ENCODE measurements at places on chromosomes 5 and 9. TPM values are rescaled to one million over a fixed set of nuclear protein-coding genes. Genes with fewer than 3 reads are reported as not detected.

- DNase-seq = no peak
Observed at GRCh38 chr5:151677776-151678545, 8.8 kb downstream of the SPARC start.

The LHX6 gene
- not detected for total RNA-seq

- DNase-seq = no peak
Observed at GRCh38 chr5:116652196-116652729, 77.6 kb upstream of the SEMA6A start.

- no peak for DNase-seq
Observed at GRCh38 chr5:78705826-78706225, 57.3 kb upstream of the LHFPL2 start.

DNA sequence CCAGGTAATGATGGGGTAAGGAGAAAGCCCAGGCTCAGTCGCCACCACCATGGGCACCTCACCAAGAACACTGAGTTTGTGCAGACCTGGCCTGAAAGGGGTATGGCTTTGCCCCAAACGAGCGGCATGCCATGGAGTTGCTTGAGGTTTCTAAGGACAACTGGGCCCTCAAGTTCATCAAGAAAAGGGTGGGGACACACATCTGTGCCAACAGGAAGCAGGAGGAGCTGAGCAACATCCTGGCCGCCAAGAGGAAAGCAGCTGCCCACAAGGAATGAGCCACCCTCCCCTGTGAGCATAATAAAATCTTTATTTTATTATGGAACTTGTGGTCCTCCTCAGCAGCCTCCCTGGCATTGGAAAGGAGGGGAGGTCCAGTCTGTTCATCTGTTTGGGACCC is 23.8 kb downstream of the CD14 start:
- DNase-seq = no peak

Measured in activated CD8-positive, alpha-beta T cell treated with anti-CD3 and anti-CD28 coated beads, Interleukin-2, amount 10 ng/mL, durations not matched to agents 7 days and 5 days (primary cell).